ENCODE measurements at places on chromosomes 5 and 9.
A peak's percentile ranks its signal among the peaks of the same experiment; 100 is the strongest.

DNA sequence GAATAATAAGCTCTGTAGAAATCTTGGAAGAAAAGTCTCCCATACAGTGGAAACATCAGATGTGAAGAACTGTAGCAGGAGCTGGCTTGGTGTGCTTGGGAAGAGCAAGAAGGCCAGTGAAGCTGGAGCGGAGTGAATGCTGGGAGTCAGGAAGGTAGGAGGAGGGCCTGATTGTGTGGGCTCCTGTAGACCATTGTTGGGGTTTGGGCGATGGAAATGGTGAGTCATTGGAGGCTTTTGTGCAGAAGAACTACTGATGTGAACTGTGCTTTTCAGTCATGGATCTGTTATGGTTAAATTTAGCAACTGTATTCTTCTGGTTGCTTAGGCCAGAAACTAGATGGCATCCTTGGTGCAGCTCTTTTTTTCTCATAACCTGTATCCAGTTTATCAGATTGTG lies 2.3 kb downstream of the ICE1 start:
- peak; percentile 54 for DNase-seq

DNA sequence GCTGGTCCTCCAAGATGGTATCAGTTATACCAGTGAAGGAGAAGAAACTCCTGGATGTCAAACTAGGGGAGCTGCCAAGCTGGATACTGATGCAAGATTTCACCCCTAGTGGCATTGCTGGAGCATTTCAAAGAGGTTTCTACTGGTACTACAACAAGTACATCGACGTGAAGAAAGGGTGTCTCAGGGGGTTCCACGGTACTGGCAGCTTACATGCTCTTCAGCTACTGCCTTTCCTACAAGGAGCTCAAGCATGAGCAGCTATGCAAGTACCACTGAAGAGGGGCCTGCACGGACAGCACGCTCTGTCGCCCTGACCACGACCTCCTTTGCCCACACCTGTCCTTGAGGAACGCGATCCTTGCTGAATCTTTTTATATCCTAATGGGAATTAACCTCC lies 19.5 kb downstream of the ACTL7B start:
- DNase-seq, result no peak

GRCh38 chr5:144436007-144436406 lies 265.3 kb downstream of the KCTD16 start:
- DNase-seq, result no peak

- no peak for DNase-seq
Measured at GRCh38 chr5:150120617-150121447, 34.5 kb upstream of the CSF1R start.

- no peak for DNase-seq
Measured at GRCh38 chr5:168424594-168425323, 61.5 kb upstream of the RARS1 start.

- DNase-seq, result no peak
Measured at GRCh38 chr5:34496701-34497469, 159.2 kb upstream of the RAI14 start.

GRCh38 chr5:32419791-32420190 lies 24.7 kb downstream of the ZFR start:
- DNase-seq, result no peak

- no peak for DNase-seq
Measured at GRCh38 chr5:133404724-133405123, 207.6 kb downstream of the FSTL4 start.

DNA sequence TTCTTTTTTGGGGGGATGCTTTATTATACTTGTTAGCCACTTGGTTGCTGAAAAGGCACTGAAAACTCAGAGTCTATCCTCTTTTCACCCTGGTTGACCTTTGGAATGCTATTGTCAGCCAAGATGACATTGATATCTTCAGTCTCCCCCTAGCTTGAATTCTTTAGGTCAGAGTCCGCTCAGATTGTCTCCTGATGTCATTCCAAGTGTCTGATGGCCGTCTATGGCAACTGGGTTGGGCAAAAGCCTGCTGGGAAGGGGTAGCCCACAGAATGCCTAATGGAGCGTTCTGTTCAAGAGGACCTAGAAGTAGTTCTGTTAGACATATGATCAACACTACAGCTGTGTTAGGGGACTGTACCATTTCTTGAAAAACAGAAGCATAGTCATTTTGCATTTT lies 9.7 kb upstream of the MEF2C start:
- DNase-seq, result no peak

- DNase-seq, result no peak
Measured at GRCh38 chr9:99134893-99135341, 30.0 kb downstream of the TGFBR1 start.

GRCh38 chr5:35009019-35009418 lies 38.7 kb downstream of the AGXT2 start:
- no peak for DNase-seq
